ENCODE measurements at places on chromosomes 16 and 17.
A peak's percentile ranks its signal among the peaks of the same experiment; 100 is the strongest.

DNA sequence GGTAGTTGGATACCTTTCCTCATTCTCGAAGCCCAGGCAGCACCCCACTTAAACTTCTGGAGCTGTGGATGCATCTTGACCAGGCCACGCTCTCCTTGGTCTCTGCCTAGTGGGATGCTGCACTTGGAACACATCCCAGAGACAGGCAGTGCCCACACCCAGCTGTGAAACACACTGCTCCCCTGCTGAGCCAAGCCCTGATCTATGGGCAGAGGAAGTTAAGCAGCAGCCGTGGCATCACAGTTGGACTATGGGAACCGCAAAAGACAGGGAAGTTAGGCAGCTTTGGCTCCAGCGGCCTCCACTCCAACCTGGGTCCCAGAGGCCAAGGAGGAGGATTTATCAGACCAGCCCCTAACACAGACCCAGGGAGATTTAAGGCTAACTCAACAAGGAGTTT lies 284.8 kb upstream of the CCL2 start:
- DNase-seq, result no peak

DNA sequence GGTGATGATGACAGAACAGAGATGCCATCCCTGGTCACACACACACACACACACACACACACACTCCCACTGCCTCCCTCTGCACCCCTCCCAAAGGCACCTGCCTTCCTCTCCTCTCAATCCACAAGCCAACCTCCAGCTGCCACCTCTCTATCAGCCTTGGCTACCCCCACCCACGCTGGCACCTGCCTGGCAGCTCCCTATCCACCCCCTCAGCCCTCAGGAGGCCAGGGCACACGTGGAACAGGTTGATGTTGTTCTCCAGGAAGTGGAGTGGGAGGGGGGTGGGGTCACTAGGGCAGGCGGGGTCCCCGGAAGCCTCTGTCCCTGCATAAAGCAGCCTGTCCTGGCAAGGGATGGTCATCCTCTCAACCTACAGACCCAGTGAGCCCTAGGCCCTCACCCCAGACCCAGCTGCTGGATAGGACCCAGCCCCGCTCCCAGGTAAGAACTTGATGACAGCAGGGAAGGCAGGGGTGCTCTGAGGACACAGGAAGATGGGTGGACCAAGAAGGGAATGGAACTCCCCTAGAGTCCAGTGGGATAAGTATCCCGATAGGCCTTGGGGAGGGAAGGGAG lies at the start of gene GSDMA:
TSS of gene GSDMA (plus strand) at position 363 of the 579 bp plus-strand sequence. CDS start 2,684 bp downstream, outside the sequence.
- no peak for DNase-seq

DNA sequence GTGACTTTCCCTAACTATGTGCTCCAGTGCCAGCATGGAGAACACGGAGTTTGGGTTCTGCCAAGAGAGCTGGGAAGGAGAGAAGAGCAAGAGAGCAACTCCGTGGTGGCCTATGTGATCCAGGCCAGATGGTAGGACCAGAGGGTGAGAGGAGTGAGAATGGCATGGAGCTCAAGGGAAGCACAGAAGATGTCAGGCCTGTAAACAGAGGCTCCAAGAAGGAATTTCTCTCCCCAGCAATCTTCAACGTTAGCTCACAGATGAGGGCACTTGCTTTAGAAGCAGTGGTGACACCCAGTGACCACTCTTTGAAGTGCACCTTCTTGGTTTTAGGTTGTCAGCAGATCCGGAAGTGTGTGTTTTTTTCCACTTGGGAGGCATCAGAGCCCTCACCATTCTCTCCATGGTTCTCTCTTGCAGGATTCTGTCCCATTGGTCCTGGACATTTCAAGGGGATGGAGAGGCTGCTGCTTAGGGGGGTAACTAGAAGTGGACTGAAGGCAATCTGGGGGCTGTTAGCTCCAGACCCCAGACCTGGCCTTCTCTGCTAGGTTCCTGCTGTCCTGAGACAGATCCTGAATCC lies 18.1 kb upstream of the TMEM98 start:
- DNase-seq, result peak; percentile 90

DNA sequence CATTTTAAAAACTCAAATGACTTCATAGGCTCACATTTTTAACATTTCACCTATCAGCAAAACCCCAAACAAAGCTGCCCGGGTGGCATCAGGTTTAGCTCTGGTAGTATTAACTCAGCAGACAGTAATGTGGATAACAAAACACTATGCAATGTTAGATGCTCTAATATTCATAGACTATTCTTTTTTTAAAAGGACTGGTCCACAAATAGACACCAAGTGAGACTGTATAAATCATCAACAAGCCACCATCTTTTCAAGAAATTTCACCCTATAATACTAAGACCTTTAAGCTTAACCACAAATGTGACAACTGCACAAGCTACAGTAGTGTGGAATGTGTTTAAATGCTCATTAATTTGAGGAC lies 20.2 kb downstream of the SNN start:
- DNase-seq, result no peak

DNA sequence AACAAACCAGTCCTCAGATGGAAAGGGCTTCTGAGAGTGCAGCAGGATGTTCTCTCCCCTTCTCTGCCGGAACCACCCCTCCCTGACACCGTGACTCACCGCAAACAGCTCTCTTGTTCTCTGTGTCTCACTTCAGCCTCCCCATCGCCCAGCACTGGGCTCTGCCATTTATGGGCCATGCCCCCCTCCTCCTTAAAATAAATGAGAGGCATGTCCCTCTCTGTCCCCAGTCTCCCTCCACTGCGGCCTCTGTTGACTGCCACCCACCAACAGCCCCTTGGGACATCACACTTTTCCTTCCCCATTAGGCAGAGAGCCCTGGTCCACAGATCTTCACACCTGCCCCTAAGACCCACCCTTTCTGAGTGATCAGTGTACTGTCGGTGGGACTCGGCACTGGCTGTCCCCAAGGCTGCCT lies 6.3 kb downstream of the CCDC102A start:
- DNase-seq, result no peak

- no peak for DNase-seq
Measured at GRCh38 chr17:4635823-4636375, 5.6 kb downstream of the ALOX15 start.

DNA sequence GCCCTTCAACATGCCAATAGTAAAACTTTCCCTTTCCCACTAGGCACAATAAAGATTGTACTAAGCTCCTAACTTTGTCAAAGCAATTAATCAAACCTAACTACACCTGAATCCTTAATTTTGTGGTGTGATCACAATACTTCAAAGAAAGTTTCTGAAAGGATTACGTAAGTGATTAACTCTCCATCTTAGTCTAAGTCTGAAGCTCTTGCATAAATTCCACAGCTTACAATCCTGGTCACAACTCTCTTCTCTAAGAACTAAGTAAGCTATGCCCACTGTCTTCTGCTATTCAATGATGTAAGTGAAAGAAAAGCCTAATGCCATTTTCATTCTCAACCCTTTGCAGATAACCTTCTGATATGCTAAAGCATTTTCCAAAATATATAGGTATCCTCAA lies 15.4 kb downstream of the SIAH1 start:
- DNase-seq, result no peak

GRCh38 chr16:3118846-3119245 lies 6.5 kb downstream of the ZNF205 start:
- DNase-seq, result no peak

DNA sequence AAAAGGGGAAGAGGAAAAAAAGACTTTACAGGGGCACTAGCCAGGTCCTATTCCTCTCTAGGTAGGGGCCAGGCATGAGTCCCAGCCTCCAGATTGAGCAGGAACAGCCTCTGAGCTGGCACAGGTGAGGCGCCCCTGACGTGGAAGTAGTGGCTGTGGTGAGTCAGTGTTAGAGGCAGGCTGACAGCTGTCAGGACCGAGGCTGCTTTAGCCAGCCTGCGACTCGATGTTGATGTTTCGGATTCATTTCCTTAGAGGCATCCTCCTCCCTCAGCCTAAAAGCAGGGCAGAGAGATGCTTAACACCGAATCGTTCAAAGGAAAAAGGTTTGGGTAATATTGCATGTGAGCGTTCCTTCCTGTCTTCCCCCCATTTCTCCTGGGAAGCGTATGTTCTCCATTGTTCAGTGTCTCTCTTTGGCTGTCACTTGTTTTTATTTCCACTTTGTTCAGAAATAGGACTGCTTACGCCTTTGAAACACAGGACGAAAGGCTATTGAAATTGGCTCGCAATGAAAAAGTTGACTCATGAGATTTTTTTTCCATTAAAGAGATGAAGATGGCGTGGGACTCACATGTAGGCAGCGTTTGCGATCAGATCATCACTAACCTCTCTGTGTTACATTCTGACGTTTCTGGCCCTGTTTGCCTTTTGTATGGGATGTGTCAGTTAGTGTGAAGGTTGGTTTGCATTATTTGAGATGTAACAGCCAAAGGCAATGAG lies 1.3 kb downstream of the KIAA0513 start:
- DNase-seq, result no peak

DNA sequence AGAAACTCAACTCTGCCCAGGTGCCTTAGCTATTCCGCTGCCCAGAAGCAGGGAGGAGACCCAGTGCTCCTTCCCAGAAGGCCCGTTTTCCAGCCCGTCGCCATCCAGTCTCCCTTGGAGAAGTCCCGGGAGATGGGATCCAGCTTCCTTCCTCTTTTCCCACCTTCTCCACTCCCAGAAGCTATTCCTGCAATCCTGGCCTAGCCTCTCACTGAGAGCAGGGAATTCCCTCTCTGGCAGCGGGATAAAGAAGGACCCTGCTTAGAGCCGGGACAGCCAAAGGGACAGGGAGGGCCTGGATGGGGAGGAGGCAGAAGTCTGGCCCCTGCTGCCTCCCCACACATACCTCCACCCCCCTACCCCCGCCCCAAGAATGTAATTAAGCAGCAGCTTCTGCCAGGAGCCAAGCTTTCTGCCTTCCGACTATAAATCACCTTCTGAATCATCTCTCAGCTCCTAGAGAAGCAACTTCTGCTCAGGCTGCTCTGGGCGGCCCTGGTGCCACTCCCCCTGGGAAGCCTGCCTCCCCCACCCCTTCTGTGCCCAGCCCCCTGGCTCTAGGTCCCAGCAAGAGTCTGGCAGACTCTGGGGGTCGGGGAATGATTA lies 6.4 kb downstream of the WNT3 start:
- DNase-seq, result no peak

GRCh38 chr16:49362230-49362629 lies 11.4 kb upstream of the C16orf78 start:
- no peak for DNase-seq

DNA sequence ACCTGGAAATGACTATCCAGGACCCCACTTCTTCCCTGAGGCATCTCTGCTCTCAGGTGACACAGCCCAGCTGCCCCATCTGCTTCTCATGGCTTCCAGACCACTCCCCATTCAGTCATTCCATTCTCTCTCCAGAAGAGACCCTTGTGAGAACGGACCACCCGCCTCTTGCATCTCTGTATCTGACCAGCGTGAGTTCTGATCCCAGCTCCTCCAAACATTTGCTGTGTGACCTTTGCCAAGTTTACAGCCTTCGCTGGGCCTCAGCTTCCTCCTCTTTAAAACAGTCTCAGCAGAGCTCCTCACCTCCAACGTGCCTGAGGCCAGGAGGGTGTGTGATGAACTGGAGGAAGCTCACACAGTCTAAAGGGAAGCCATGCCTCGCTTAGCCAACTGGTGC lies 39.6 kb downstream of the C16orf82 start:
- DNase-seq, result no peak

DNA sequence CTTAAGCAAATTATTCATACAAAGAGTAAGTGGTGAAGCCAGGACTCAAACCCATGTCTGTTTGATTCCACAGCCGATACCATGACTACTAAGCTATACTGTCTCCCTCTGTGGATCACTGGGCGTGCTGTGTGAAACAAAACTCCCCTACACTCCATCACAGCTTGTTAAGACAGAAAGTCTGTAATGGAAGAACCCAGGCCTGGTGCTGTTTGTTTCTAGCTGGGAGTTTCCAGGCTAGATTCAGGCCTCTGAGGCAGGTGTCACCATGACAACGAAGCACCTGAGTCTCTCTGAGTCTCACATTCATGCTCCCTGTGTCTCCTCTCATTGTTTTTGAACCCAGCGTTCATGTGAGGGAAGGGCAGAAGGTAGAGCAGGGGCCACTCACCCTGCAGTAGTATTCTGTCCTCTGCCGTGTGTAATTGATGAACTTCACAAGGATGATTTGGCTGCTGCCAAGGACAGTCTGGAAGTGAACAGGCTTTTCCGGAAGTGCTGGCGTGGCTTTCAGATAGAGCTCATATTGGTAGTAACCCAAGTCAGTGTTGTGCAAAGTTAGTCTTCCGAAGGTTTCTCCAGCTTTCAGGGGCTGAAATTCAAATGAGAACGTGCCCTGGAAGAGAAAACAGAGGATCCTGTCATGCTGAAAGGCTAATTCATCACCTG lies 8.6 kb upstream of the VAC14 start:
- no peak for DNase-seq

DNA sequence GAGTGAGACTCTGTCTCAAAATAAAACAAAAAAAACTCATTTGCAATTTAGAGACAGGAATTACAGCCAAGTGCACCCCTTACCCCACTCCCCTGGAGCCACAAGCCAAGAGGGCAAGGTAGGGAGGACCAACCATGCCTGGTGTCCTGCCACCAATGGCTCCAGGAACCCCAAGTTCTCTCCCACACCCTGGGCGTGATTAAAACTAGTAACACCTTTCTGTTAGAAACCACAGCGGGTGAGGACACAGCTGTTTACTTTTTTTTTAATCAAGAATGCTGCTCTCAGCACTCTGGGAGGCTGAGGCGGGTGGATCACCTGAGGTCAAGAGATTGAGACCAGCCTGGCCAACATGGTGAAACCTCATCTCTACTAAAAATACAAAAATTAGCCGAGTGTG lies 38.1 kb downstream of the ANKRD11 start:
- DNase-seq, result no peak

DNA sequence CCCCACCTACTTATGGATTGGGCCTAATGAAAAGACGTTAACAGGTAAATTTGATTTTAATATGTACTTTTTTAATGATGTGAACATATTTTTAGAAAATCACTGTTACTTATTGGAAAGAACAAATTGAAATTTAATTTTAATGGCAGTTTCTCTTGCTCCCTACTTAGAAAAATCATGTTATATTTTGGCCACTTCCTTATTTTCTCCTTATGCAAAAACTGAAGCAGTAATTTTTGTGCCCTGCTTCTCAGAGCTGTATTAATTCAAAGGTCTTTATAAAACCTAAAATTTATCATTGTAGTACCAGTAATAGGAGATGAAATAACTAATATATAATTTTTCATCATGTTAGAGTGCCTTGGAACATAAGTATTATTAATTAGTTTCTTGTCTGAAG lies 2.8 kb downstream of the ZPBP2 start:
- DNase-seq, result no peak

GRCh38 chr17:50055055-50055425 lies 870 bp upstream of the ITGA3 start:
- DNase-seq, result no peak

Data from hematopoietic multipotent progenitor cell treated with erythropoietin and hydrocortisone succinate and interleukin-3 and kit ligand, for 15 days (in vitro differentiated cells).